Kidney tubule cell (primary cell): ENCODE measurements at places on chromosomes 3 and 15.

- no peak for DNase-seq
Measured at GRCh38 chr3:176286476-176287085, 910.7 kb downstream of the TBL1XR1 start.

- peak; percentile 87 for DNase-seq
Measured at GRCh38 chr15:100043068-100043641, 298.6 kb downstream of the ADAMTS17 start.

GRCh38 chr3:126064627-126065258 is 19.2 kb downstream of the SLC41A3 start:
- DNase-seq: peak; percentile 6

GRCh38 chr3:108345492-108346205 is 49.3 kb downstream of the HHLA2 start:
- peak; percentile 79 for DNase-seq

DNA sequence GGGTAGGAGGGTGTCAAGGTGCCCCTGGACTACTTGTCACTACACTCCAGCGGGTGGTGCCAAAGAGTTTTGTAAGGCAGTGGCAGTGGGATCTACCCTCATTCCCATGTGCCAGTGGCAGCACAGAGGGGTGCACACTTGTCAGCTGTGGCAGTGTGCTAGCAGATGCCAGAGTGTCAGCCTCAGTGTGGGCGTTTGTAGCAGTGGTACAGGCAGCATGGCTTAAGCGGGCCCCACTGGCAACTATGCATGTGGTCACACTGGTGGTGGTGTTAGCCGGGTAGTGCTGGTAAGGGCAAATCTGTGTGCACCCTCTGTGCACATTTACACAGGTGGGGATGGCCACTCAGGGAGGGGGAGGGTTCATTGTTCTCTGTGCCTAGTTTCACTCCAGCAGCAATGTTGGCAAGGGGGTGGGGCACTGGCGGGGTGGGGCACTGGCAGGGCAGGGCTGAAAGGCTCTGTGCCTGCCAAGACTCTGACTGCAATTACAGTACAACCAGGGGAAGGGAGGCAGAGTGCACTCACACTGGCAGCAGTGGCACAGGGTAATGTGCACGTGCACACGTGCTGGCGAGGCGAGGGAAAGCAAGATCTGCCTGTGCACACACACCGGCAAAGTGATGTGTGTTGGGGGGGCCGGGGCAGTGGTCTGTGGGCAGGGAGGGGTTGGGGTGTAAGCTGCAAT is 31.8 kb downstream of the MYO9A start:
- DNase-seq: no peak

DNA sequence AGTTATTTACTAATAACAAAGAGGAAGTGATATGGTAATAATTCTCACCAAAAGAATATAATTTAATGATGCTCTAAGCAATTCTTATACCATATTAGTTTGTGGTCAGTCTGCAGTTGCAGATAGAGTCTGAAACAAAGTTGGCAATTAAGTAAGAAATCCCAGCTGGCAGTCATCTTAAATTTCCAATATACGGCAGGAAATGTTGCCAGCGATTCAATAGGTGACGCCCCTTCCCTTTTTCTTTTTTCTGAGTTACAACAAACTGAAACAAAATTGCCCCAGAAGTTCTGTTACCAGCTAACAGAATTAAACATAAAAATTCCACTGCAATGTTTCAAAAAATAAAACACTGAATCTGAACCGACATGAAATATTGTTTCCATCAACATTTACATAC is 26.7 kb downstream of the LRRFIP2 start:
- no peak for DNase-seq

GRCh38 chr15:44545913-44546802 is 9.2 kb downstream of the EIF3J start:
- DNase-seq: peak; percentile 58

DNA sequence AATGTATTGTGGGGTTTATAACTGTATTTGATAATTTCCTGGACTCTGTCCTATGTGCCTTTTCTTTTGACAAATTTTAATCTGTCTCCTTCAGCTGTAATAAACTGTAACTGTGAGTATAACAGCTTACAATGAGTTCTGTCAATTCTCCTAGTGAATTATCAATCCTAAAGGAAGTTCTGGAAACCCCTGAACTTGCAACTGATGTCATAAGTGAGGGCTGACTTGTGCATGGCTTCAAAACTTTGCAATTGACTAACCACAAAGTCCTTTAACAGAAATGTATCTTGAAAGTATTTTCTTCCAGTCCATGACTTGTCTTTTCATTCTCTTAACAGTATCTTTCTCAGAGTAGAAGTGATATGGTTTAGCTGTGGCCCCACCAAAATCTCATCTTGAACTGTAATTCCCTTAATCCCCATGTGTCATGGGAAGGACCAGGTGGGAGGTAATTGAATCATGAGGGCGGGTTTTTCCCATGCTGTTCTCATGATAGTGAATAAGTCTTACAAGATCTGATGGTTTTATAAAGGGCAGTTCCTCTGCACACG is 108.3 kb downstream of the TFDP2 start:
- DNase-seq: peak; percentile 35

DNA sequence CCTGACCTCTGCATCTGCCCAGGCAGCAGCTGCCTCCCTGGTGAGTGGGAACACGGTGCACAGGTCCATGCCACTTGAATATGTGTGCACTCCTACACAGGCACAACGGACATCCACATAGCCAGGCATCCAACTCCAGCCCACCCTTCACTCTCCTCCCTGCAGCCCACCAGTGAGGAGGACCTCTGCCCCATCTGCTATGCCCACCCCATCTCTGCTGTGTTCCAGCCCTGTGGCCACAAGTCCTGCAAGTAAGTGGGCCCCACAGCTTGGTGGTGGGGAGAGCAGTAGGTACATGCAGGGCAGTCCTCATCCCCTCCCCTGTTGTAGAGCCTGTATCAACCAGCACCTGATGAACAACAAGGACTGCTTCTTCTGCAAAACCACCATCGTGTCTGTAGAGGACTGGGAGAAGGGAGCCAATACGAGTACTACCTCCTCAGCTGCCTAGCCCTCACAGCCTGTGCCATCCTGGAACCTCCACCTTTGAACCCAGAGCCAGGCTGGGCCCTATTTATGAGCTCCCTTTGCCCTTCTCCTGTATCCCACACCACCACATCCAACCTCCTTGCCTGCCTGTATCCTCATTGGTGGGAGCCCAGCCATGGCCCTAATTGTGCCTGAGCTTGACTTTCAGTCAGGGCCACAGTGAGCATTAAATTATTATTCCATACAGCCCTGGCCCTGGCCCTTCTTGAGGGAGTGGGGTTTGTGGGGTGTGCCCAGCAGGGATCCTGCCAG is 1.5 kb upstream of the AMIGO3 start:
- DNase-seq: no peak

- peak; percentile 52 for DNase-seq
Measured at GRCh38 chr3:138051947-138052802, 42.2 kb downstream of the CLDN18 start.

- DNase-seq: no peak
Measured at GRCh38 chr3:115685097-115685496, 61.8 kb downstream of the GAP43 start.

DNA sequence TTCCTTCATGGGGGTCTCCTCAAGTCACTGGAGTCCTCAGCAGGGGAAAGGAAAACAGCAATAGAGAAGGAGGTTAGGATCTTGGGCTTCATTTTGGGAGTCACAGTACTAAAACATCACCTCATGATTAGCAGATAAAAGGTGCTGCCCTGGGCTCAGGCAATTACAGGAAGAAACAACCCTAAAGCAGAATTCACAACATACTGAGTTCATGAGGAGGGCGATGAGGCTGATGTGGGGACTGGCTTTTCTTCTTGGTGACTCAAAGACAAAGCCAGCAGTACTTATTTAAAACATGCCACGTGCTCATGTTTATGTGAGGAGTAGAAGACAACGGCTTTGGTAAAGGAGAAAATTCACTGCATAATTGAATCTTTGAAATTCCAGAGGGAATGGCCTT is 822.3 kb upstream of the CFAP20DC start:
- no peak for DNase-seq

DNA sequence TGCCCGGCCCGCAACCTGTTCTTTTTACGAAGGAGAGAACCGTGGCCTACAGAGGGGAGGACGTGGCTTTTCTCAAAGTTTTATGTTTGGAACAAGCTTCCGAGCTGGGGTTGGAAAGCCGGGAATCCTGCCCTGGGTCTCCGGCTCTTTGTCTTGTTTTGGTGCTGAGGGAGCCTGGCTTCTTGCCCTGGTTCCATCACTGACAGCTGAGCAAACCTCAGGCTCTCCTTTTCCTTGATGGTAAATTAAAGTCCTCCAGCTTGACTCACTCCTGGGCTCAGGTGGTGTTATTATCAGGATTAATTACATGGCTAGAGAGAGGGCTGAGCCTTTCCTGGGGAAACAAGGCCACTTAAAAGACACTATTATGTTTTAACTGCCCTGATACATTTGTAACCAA is 289.5 kb upstream of the RGMA start:
- DNase-seq: no peak

- DNase-seq: no peak
Measured at GRCh38 chr3:157438194-157438730, 1.6 kb downstream of the PTX3 start.

DNA sequence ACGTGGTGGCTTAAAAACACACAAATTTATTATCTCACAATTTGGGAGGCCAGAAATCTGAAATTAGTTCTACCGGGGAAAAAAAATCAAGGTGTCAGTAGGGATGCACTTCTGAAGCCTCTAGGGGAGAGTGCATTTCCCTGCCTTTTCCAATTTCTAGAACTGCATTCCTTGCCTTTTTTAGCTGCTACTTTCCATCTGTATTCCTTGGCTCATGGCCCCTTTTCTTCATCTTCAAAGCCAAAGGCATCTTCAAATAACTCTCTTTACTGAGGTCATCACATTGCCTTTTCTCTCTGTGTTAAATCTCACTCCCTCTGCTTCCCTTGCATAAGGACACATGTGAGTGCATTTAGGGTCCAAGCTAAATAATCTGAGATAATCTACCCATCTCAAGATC is 69.5 kb upstream of the NEO1 start:
- no peak for DNase-seq

- no peak for DNase-seq
Measured at GRCh38 chr3:65979162-65979561, 59.6 kb downstream of the MAGI1 start.

- no peak for DNase-seq
Measured at GRCh38 chr3:179263134-179263533, 12.2 kb upstream of the KCNMB3 start.

- DNase-seq: peak; percentile 60
Measured at GRCh38 chr3:156816091-156816793, 9.9 kb upstream of the LEKR1 start.

- no peak for DNase-seq
Measured at GRCh38 chr3:50218448-50218847, 13.4 kb downstream of the SLC38A3 start.

DNA sequence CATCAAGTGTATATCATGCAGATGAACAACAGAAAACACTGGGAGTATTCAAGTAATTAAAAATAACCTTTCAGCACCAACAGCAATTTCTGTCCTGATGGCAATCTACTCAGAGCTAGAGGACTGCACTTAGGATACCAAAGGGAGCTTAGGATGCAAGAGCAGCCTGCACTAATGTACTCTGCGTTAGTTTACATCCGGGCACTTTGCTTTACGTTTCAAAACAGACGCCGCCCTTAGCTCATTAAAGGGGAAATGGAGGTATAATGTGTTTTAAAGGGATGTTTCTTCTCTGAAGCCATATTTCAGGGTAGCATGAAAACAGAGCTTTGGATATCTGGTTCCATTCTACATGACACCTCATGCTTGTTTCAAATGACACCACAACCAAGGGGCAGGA is 14.0 kb upstream of the B3GNT5 start:
- DNase-seq: no peak

GRCh38 chr3:18868911-18869689 is 279.2 kb upstream of the KCNH8 start:
- DNase-seq: peak; percentile 10

GRCh38 chr15:77335298-77335697 is 84.6 kb downstream of the PEAK1 start:
- no peak for DNase-seq

GRCh38 chr15:91889111-91889815 is 35.8 kb downstream of the SLCO3A1 start:
- no peak for DNase-seq

DNA sequence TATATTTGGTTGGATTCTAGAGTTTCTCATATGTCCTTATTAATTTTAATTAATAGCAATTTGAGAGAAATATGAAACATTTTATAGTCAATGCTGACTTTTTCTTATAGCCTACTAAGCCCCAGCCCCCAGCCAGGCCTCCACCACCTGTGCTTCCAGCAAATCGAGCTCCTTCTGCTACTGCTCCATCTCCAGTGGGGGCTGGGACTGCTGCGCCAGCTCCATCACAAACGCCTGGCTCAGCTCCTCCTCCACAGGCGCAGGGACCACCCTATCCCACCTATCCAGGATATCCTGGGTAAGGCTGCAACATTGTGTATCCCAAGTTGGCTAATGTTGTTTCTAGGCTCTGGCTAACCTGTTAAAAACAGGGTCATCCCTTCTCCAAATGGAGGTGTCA is 66.7 kb downstream of the PDCD6IP start:
- DNase-seq: no peak

DNA sequence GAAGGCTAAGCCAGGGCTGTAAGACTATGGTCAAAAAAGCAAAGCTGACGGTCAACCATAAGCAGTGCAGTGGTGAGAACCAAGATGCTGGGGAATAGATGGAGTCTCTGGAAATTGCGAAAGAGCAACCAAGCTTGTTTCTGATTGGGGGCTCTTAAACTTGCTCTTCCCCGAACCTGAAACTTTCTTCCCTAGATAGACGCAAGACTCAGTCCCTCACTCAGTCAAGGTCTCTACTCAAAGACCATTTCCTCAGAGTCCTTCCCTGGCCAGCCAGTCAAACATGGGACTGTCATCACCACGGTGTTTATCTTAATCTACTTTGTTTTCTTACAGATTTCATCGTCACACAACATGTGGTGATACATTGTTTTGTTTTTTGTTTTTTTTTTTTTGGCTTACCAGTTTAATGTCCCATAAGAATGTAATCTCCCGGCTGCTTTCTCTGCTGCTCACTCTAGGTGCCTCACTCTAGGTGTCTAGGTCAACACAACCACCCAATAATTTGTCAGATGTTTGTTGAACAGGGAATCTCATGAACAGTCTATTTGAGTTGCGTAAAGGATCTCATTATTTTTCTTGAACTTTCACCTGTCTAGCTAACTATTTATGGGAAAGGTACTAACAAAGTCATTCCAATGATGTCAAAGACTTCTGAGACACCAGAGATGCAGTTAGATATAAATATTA is 495.4 kb downstream of the FOXP1 start:
- DNase-seq: no peak

- DNase-seq: no peak
Measured at GRCh38 chr3:108669208-108669607, 79.7 kb downstream of the DZIP3 start.

DNA sequence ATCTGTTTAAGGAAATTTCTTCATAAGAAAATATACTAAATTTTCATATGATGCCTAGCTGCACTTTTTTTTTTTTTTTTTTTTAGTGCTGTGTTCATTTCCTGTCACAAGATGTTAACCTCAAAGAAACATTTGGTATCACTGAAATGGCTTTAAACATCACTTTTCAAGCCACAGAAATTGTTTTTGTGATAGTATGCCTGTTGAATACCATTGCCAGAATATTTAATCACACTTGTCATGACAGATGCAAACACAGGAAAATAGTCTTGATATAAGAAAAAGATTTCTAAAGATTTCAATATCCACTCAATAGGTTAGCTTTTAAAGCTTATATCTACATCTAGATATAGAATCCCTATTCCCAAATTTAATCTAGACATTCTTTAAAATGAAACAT is 608.5 kb upstream of the AGTR1 start:
- DNase-seq: no peak
